ENCODE measurements at places on chromosomes 13 and 19. TPM values are rescaled to one million over a fixed set of nuclear protein-coding genes. Genes with fewer than 3 reads are reported as not detected.

- no peak for DNase-seq
These were observed 42.5 kb downstream of the SYDE1 start for GRCh38 chr19:15149737-15150136.

Gene SMIM44
- not detected for polyA plus RNA-seq

Gene PPP1R37
- polyA plus RNA-seq: 0.31 TPM

DNA sequence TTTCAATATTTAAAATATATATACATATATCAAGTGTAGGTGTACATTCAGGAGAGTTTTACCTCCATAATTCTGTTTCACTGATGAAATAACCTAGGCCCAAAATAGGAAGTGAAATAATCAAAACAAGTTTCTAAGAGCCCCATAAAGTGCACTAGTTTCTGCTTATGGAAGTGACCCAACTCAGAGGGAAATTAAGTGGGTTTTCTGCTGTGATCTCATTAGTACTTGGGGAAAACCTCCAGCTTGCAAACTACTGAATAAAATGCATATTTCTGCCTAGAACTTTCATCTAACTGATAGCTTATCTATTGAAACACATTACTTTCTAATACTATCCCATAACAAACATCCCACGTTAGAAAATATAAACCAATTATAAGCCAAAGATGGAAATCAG is 45.4 kb upstream of the MIR17HG start:
- DNase-seq: no peak

Gene CTU1
- 9.2 TPM for polyA plus RNA-seq

Gene MAU2
- 18.1 TPM for polyA plus RNA-seq

DNA sequence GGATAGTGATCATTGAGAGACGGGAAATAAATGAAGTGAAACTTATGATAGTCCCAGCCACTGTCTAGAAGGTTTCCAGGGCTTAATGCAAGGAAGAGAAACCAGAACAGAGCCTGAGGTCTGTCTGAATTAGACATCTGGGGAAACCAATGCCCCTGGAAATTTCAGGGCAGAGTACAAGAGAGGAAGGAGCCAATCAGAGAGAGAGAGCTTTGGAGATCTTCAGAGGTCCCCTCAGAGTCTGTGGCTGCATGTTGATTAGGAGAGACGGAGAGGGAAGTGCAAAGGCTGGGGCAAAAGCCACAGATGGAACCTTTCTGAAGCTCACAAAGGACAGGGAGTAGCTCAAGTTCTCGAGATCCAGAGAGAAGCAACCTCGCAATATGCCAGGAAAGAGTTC is 378.0 kb downstream of the DNAJC15 start:
- no peak for DNase-seq

DNA sequence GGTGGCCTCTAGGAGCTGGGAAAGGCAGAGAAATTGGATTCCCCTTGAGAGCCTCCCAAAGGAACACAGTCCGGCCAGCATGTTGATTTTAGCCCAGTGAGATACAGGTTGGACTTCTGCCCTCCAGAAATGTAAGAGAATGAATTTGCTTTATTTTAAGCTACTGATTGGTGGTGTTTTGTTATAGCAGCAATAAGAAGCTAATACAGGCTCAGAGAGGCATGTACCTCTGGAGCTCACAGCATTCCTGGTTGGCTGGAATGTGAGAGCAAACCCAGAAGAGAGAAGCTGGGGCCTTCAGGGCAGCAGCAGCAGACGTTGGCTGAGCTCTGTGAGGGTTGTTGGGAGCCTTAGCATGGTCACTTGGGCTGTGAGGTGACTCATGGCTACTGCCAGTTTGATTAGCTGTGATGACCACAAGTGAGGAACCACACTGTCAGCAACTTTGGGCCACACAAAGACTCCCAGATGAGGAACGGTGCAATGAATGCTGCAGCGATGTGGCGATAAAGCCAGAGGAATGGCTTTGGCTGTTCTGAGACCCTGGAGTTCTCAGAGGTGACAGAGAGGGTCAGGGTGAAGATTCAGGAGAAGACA is 80.1 kb downstream of the CYSLTR2 start:
- no peak for DNase-seq

- DNase-seq: no peak
These were observed 17.2 kb upstream of the ZBTB7A start for GRCh38 chr19:4083677-4084546.

GRCh38 chr19:13118424-13119193 is 545 bp downstream of the NACC1 start:
- no peak for DNase-seq

Gene SLC25A41
- not detected for polyA plus RNA-seq

DNA sequence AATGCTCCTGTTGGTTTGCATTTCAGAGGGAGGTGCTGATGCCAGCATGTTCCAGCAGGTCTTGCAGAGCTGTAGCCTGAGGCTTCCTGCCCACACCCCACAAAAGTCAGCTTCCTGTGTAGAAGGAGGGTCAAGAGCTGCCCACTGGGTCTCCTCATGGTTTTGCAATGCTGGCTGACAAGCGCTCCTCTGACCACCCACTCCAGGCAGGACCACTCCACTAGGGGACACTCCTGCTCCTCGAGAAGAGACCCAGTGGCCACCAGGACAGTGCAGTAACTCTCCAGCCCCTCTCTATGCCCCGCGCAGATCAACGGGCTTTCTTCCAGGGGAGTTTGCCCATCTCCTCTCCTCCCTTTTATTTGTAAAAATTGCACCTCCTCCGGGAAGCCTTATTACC is 72.9 kb upstream of the UQCRFS1 start:
- DNase-seq: no peak

Gene FBXO17
- not detected for polyA plus RNA-seq

DNA sequence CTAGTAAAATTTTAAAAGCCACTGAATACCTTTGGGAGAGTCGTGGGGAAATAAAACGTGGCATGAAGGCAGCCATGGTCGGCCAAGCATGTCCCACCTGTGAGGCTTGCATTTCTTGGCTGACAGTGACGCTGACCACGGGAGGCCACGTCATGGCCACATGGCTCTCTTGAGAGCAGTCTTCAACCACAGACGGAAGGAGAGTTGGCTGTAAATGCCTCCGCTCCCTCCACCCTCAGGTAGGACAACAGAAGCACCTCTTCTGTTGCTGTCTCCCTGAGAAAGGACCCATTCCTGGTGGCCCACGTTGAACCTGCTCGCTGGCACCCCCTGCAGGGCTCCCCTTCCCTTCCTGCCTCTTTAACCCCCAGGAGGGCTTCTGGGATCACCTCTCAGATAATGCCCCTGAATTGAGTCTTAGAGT is 10.6 kb upstream of the LRRC25 start:
- DNase-seq: no peak

DNA sequence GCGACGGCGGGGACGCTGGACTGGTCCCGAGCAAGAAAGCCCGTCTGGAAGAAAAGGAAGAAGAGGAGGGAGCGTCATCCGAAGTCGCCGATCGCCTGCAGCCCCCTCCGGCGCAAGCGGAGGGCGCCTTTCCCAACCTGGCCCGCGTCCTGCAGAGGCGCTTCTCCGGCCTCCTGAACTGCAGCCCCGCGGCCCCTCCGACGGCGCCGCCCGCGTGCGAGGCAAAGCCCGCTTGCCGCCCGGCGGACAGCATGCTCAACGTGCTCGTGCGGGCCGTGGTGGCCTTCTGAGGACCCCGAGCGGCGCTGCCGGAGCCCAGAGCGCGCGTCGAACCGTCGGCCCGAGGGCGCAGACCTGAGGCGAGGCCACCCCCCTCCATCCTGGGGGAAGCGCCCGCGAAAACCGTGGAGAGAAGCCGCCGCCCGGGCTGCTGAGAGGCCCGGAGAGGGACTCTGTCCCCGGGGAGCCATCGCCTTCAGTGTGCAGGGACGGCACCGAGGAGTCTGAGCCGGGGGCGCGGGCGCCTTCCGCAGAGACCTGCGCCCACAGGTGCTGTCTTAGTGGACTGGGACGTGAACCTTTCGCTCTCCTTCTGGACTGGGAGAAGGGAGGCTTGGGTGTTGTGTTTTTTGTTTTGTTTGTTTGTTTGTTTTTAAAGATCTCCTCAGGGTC is 3.5 kb downstream of the IER2 start:
- DNase-seq: no peak

Gene ZNF525
- polyA plus RNA-seq: 9.3 TPM

Gene ZNF324B
- polyA plus RNA-seq: 1.5 TPM

- no peak for DNase-seq
These were observed 27.8 kb upstream of the MIER2 start for GRCh38 chr19:372306-372890.

Gene IL12RB1
- polyA plus RNA-seq: 35.0 TPM

GRCh38 chr19:1089891-1090290 is 5.3 kb downstream of the POLR2E start:
- no peak for DNase-seq

- DNase-seq: no peak
These were observed 281.6 kb downstream of the ZNF536 start for GRCh38 chr19:30653646-30654386.

Gene ATP5F1D
- 243 TPM for polyA plus RNA-seq

DNA sequence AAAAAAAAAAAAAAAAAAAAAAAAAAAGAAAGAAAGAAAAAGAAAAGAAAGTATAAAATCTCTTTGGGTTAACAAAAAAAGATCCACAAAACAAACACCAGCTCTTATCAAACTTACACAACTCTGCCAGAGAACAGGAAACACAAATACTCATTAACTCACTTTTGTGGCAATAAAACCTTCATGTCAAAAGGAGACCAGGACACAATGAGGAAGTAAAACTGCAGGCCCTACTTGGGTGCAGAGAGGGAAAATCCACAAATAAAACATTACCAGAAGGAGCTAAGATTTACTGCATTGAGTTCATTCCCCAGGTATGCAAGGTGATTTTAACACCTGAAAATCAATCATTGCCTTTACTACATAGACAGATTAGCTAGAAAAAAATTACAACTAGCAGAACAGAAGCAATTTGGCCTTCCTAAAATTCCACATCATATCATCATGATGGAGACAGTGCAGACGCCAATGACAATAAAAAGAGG is 9.6 kb upstream of the CEACAM5 start:
- DNase-seq: no peak

GRCh38 chr19:7528522-7529245 is 6.3 kb downstream of the MCOLN1 start:
- DNase-seq: peak; percentile 24

Gene ZIM2
- polyA plus RNA-seq: not detected

GRCh38 chr19:45271735-45272108 is 20.7 kb downstream of the MARK4 start:
- DNase-seq: no peak

- DNase-seq: no peak
These were observed 31.8 kb downstream of the PIP5K1C start for GRCh38 chr19:3668331-3669081.

Gene KLF1
- not detected for polyA plus RNA-seq

- DNase-seq: no peak
These were observed 805 bp downstream of the EVI5L start for GRCh38 chr19:7830823-7831222.

DNA sequence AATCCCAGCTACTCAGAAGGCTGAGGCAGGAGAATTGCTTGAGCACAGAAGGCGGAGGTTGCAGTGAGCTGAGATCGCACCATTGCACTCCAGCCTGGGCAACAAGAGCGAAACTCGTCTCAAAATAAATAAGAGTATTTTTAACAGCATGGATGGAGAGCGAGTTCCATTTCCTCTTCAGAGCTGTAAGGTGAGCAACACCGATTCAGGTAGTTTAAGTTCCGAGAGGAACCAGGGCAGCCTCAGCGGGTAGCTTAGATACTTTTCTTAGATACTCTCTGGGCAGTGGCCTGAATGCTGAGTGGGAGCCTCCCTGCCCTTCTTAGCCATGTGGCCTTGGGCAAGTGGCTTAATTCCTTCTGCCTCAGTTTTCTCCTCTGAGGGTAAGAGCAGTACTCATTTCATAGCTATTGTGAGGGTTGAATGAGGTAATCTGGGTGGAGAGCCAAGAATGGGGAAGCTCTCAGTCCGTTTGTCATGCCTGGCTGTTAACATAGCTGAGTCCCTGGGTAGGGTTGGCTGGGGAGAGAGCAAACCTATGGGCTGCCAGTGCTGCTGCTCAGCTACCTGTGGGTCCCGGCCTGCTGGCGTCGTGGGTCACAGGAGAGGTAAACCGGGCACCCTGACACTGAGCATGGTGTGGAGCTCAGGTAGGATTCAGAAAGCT is 4.1 kb downstream of the ATP11A start:
- DNase-seq: no peak

Gene LYPD3
- 4.4 TPM for polyA plus RNA-seq

Gene CEP89
- 15.5 TPM for polyA plus RNA-seq

- DNase-seq: peak; percentile 10
These were observed 62.4 kb downstream of the AKAP11 start for GRCh38 chr13:42334329-42334706.

GRCh38 chr13:41562083-41562482 is 104.7 kb downstream of the RGCC start:
- no peak for DNase-seq

DNA sequence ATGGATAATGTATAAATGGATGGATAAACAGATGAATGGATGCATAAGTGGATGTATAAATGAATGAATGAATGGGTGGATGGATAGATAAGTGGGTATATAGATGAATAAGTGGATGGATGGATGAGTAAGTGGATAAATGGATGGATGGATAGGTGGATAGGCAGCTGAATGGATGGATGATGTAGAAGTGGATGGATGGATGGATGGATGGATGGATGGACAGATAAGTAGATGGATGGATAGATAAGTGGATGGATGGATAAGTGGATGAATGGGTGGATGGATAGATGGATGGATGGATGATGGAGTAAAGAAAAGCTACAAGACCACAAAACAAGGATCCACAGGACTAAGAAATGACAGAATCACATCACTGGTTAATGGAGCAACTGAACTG is 9.0 kb upstream of the COMP start:
- DNase-seq: no peak

DNA sequence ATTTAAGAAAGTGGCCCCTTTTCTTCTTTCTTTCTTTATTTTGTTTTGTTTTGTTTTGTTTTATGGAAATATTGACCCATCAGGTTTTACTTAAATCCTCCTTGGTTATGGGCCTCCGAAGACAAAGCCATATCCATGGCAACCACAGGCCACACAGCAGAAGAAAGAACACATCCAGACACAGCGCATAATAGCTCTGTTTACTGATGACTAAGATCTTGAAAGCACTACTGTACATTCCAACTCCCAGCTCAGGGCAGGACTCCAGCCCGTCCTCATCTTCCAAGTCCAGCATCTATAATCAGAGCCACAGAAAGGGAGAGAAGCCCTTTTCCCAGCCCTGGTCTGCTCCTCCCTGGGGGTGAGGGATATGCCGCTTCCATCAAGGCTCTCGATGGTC is 84.3 kb downstream of the NUFIP1 start:
- DNase-seq: no peak

Gene ZNF582
- 3.0 TPM for polyA plus RNA-seq

DNA sequence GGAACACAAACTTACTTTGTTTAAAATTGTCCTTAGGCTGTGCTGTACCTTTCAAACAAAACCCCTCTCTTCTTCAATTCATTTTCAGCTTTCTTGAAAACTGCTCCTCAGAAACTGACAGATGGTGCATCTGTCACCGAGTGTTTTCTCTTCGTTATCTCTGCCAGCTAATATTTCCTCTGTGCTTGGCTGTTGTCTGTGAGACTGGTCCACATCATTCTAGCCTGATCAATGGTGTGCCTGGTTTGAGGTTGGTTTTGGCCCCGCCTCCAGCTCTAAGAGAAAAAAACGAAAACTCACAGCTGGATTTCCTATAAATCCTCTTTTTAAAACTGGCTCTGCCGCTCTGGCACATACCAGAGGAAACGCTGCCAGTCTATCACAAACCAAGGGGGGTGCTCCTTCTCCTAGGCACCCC is 79.7 kb downstream of the STARD13 start:
- DNase-seq: no peak
